ENCODE measurements at places on chromosomes 6 and 20. TPM values are rescaled to one million over a fixed set of nuclear protein-coding genes. Genes with fewer than 3 reads are reported as not detected.

DNA sequence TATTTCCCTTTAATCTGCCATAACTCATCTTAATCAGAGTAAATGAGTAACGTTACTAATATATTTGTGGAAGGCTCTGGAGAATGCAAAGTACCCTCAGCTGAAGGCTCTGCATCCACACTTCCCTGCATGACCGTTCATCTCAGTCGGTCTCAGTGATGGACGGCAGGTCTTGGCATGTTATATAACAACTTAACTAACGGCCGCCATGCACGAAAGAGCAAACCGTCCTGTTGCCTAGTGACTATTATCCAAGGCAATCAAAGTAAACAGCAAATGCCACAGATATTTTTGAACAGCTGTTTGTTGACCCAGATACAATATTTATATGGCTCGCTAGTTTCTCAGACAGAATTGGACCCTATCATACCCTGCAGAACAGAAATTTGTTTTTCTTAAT lies 194.9 kb upstream of the SMLR1 start:
- DNase-seq, result no peak

Gene PRSS35
- total RNA-seq, result 34.7 TPM

DNA sequence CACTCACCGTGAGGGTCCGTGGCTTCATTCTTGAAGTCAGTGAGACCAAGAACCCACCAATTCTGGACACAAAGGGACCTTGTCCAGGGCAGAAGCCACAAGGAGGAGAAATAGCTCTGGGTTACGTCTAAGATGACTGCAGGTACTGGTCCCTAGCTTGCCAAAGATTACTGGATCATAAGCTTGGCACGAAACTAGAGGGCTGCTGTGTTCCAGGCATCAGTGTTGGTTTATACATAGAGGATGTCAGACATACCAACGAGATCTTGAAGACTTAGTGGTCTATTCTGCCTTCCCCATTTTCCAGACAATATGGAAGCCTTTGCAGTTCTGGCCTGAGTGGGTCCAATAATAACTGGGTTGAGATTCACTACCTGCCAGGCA lies 175.7 kb downstream of the TBX18 start:
- no peak for DNase-seq

GRCh38 chr6:170279977-170280688 lies 10.7 kb downstream of the DLL1 start:
- DNase-seq, result no peak
